Stimulated activated CD4-positive, alpha-beta T cell treated with anti-CD3 and anti-CD28 coated beads, Interleukin-15, amount 100 ng/mL, for 48 hours (primary cell): ENCODE measurements at places on chromosomes 11 and 22.

- DNase-seq = no peak
Observed at GRCh38 chr22:27654546-27655445, 146.8 kb downstream of the MN1 start.

DNA sequence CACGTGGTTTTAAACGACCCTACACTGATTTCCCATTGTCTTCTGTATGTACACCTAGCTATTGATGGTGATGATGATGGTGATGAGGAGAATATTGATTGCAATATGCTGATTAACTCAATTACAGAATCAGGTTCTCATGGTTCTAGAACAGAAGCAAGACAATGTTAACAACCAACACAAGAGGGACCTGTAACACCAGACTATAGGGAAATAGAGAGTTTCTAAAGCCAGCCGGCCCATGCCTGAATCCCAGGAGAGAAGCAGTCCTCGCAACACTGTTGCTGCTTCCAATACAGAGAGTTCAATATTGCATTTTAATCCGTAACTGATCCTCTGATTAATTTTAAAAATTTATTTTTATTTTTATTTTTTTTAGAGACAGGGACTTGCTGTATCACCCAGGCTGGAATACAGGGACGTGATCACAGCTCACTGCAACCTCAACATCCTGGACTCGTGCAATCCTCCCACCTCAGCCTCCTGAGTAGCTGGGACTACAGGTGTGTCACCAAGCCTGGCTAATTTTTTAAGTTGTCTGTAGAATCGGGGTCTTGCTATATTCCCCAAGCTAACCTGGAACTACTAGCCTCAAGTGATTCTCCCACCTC, 22.2 kb upstream of the UBASH3B start:
- no peak for DNase-seq

DNA sequence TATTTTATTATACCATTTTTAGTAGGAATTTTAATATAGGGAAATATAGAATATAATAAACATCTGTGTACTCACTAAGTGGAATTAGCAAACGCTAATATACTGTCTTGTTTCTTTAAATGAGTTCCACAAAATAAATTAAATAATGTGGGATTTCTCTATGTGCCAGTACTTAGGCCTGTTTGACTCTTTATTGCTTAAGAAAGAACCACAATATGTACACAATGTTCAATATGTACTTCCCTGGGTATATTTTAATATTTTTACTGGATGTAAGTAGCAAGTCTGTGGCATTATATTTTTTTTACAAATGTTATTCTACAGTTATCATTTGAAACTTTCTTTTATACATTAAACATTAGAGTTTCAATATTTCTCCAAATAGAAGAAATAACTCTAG, 92.5 kb upstream of the CARD18 start:
- no peak for DNase-seq

- no peak for DNase-seq
Observed at GRCh38 chr11:118565051-118565450, 680 bp downstream of the IFT46 start.

DNA sequence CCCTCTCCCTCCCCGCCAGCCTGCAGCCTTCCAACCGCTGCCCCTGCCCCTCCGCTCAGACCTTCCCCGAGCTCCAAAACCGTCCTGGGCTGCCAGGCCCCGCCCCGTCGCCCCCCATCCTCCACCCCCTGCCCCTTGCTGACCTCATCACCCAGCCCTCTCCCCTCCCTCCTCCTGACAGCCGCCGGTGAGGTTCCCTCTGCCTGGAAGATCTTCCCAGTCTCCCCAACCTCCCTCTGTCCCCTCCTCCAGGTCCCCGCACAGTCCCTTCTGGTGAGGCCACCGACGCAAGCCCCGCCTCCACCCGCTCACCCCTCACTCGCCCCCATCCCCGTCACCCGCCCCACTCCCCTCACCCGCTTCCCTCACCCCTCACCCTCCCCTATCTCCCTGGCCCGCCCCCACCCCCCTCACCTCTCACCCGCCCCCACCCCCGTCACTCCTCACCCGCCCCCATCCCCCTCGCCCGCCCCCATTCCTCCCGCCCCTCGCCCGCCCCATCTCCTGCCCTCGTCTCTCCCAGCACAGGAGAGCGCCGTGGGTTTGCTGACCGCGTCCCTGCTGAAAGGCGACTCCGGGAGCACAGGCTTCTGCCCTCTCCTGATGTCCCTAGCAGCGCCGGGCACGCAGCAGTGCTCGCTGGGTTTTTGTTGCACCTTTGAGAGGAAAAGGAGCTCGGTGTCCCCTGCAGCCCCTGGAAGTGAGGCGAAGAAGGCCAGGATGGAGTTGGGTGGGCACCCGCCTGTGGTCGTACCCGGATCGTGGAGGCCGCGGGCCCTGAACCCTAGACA, 16.4 kb upstream of the UPK3A start:
- DNase-seq = no peak
